Activated T-cell treated with anti-CD3 and anti-CD28 coated beads, Interleukin-2, amount 50 U/mL, for 1 hour (primary cell): ENCODE measurements at places on chromosomes 5 and 9.

GRCh38 chr5:78501411-78502352 lies 141.3 kb downstream of the SCAMP1 start:
- DNase-seq = no peak

DNA sequence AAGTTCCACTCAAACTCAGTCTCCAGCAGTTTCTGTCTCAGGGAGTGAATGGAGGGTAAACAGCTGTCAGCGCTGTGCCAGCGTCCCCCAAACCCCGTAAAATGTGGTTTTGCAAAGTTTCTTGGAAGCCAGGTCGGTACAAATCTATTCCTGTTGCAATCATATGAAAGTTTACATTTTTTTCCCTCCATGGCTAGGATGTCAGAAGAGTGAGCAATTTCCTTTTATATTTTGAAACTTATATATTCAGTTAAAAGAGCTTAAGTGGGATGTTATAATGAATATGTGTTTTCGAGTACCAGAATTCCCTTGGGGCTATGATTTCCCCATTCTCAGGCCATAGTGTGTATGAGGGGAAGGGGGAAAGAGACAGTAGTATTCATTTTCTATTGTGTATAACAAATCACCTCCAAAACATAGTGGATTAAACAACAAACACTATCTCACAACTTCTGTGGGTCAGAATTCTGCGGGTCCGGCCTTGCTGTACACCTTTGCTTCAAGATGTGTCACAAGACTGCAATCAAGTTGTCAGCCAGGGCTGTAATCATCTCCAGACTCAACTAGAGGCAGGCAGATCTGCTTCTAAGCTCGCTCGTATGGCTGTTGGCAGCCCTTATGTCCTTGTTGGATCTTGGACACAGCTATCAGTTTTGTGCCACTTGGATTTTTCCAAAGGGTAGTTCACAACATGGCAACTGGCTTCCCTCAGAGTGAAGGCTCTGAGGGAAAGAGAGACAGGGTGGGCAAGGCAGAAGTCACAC lies 107.4 kb downstream of the SNX18 start:
- no peak for DNase-seq

DNA sequence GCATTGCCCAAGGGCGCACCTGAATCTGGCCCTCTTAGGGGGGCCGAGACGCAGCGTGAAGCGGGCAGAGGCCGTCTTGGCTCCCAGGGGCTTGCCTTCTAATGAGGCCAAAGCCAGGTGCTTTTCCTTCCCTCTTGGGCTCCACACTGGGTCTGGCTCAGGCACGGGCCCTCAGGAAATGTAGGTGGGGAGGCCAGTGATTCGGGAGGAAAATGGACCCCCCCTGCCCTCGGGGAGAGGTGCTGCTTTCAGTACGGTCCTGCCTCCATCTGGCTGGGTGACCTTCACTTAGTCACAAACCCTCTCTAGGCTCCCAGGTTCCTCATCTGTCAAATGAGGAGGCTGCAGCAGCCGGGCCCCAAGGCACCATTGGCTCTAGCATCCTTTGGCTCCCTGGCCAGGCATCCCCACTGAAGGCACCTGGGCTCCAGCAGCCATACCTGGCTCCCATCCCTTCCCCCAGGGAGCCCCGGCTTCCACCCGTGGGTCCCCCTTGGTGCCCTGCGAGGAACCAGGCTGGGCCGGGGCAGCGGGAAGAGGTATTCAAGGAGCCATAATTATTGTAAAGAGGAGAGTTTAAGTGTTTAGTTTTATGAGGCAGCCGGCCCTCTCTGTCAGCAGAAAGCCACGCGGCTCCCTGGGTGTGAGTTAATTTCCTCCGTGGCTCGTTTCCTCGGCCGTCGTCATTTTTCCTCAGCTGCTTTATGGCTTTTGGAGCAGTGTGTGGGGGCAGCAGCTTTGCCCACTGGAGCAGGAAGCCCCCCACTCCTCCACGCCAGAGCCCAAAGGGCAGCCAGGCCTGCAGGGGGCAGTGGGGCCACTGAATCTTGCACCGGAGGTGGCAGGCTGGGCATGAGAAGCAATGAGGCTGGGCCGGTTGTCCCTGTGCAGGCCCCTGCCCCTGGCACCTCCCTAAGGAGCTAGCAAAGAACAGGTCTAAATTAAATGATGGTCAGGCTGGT lies 24.9 kb upstream of the UNC5A start:
- DNase-seq = no peak

GRCh38 chr9:38083858-38084555 lies 15.0 kb upstream of the SHB start:
- no peak for DNase-seq

DNA sequence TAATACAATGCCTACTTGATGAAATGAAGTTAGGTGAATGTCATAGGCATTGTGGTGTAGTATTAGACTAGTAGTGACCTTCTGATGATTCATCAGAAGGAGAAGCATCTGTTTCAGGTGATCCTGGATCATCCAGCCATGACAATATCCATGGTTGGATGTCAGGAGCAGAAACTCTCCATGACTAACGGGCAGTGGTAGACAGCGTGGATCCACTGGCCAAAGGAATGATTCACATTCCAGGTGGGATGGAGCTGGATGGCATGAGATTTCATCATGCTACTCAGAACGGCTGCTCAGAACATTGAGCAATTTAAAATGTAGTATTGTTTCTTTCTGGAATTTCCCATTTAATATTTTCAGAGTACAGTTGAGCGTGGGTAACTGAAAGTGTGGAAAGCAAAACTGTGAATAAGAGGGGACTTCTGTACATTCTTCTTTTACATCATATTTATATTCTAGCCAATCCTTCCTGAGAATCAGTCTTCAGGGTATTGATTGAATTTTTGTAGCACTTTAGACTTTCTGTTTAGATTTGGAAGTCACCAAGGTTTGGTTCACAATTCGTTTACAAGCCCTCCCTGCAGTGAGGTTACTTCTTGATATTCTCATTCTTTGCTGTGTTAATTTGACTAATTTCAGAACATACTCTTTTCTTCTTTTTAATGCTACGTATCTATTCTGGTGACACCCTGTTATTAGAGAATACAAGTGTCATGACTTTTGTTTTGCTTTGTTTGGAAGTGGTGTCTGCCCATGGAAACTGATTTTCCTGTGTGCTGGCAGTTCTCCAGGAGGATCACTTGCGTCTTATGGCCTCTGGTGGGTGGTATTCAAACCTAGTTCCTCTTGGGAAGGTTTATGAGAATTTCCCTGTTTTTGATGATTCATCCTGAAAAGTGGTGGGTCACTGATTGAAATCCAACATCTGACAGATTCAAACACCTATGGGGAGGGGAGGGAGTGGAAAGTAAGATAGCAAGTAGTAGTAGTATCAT lies 12.2 kb upstream of the CLINT1 start:
- DNase-seq = no peak

DNA sequence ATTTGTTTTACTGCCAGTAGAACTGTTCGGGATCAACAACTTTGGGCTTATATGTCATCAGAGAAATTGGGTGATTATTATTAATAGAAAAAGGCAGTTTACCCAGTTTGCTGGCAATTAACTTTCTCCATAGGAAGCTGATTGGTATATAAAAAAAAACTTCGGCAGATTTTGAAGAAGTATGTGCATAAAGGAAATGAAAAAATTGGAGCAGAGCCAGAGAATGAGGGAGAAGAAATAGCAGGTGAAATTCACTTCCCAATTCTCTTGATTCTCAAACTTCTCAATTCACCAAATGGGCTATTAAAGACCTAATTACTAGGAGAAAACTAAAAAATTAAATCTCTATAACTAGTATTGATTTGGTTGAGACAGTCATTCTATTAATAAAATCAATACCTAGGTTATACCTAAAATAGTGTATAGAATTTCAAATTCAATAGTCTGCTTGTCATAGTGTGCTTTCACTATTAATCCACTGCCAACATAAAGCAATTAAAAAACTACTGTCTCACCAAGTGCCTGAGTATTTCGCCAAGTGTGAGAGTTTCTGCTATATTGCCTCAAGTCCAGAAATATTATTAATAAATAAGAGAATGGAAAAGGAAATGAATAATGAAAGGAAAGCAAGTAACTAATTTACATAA lies 47.5 kb downstream of the STX17 start:
- no peak for DNase-seq

DNA sequence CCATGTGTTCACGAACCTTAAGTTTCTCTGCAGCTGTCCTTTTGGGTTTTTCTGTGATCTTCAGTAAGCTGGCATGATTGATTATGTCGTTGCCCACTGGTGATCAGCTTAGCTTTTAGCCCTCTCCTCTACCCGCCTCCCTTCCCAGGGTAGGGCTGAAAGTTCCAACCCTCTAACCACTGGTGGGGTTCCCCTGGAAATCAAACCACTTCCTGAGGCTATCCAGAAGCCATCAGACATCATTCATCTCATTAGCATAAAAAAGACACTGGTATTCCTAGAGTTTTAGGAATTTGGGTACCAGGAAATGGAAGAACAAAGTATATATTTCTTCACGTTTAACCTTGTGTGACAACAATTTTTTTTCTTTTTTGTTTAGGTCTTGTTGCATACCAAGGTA lies 29.8 kb downstream of the SPIN1 start:
- DNase-seq = no peak

DNA sequence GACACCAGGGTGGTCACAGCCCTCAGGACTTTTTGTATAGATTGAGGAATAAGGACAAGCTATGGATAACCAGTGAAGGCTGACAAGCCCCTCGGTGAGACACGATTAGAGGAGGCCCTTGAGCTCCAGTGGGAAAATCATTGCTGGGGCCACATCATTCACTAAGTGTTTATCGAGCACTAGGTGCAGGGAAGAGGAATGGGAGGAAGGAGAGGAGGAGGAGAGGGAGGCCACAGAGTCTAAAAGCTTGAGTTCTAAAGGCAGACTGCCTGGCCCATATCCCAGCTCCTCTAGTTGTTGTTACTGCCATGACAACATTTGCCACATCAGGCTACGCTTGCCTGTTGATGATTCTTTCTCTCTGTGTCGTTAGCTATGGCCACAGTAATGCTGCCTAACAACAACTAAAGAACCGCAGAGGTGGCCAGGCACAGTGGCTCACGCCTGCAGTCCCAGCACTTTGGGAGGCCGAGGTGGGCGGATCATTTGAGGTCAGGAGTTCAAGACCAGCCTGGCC lies 37.6 kb downstream of the NKX2-5 start:
- DNase-seq = no peak

- no peak for DNase-seq
These were observed 83.9 kb downstream of the GOLPH3 start for GRCh38 chr5:32090026-32090754.

DNA sequence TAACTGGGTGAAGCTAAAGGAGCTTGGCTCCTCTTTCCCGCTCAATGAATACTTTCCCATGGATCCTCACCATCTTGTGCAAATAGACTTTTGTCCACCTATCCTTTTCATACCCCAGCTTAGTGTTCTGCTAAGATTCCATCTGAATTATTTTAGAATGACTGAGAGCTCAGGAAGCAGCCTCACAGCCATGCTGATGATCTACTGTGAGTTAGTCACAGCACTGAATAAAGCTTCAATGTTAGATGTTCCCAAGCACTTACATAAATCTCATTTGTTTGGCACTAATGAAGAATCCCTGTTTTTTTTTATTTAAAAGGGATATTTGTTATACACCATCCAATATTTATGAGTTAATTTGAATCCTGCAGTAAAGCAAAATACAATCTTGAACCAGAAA lies 317.6 kb upstream of the TRPC7 start:
- DNase-seq = no peak

DNA sequence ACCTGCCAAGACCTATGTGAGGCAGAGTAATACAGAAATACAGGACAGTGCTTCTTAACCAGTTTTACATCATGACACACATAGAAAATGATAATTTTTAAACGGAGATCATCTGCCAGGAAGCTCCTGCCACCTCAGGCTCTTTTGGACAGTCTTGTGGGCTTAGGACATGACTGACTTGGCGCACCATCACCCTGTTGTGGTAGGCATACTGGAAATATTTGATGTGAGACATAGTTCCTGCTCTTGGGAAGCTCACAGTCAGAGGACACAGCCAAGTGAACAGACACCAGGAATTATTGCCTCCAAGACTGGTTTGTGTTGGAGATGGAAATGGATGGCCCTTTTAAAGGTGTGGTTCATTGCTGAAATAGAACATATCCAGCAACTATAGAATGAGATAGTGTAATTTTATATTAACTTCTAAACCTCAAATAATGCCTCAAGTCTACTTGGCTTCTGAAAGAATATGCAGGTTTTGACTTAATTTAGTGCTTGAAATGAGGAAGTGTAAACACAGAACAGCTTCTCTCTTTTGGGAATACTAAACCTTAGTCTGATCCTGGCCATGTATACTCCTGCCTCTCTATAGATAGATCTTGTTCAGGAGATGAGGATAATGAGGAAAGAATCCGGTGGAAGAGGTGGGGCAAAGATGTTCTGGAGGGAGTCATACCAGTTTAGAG lies 19.7 kb downstream of the CPEB4 start:
- DNase-seq = no peak

DNA sequence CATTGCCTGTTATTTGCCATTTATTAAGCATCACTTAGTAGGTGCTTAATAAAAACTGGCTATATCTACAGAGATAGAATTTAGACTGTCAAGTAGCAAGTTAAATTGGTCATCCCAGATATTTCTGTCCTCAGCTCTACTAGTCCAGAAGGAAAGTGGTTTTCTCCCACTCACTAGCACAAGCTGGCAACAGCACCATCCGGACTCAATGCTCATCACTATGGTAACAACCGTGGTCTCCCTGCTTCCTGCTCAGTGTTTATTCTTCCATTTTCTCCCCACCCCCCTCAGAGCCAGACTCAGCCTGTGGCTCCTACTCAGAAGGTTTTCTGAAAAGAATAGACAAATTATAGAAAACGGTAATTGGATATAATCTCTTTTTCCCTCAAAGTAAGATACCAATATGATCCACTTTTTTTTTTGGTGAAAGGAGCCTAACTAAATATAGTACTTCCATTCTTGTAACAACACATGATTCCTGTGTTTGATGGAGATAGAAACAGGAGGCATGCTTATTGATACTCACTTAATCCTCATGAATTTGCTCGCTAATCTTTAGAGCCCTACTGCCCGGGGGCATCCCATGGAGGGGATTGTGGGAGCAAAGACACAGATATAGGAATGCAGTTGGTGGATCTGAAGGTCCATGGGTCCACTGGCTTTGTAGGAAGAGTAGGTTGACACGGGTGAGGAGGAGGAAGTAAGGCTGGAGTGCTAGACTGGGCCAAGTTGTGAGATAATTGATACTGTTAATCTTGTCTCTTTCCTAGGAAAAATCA lies 191.4 kb downstream of the MAN2A1 start:
- DNase-seq = no peak

- no peak for DNase-seq
These were observed 184.9 kb downstream of the SMC2 start for GRCh38 chr9:104278929-104279496.

GRCh38 chr9:86752733-86753132 lies 194.6 kb downstream of the GAS1 start:
- DNase-seq = no peak

- DNase-seq = no peak
These were observed 468.4 kb upstream of the CDH6 start for GRCh38 chr5:30725073-30725472.

- DNase-seq = no peak
These were observed 56.1 kb downstream of the IRX2 start for GRCh38 chr5:2695200-2695891.

GRCh38 chr5:31415960-31416359 lies 115.9 kb downstream of the DROSHA start:
- no peak for DNase-seq

GRCh38 chr9:135340726-135341475 lies 138.7 kb upstream of the PPP1R26 start:
- peak; percentile 3 for DNase-seq

- DNase-seq = no peak
These were observed 666.7 kb downstream of the LRRC70 start for GRCh38 chr5:63245271-63245670.

- DNase-seq = no peak
These were observed 588 bp upstream of the PLPP1 start for GRCh38 chr5:55535199-55535905.

GRCh38 chr5:169268019-169268418 lies 32.9 kb downstream of the SLIT3 start:
- DNase-seq = no peak

GRCh38 chr5:160378330-160378729 lies 7.9 kb upstream of the C1QTNF2 start:
- no peak for DNase-seq
